ENCODE measurements at places on chromosomes 12 and 14.

- DNase-seq = no peak
Observed at GRCh38 chr12:100189636-100190394, 10.8 kb upstream of the ACTR6 start.

DNA sequence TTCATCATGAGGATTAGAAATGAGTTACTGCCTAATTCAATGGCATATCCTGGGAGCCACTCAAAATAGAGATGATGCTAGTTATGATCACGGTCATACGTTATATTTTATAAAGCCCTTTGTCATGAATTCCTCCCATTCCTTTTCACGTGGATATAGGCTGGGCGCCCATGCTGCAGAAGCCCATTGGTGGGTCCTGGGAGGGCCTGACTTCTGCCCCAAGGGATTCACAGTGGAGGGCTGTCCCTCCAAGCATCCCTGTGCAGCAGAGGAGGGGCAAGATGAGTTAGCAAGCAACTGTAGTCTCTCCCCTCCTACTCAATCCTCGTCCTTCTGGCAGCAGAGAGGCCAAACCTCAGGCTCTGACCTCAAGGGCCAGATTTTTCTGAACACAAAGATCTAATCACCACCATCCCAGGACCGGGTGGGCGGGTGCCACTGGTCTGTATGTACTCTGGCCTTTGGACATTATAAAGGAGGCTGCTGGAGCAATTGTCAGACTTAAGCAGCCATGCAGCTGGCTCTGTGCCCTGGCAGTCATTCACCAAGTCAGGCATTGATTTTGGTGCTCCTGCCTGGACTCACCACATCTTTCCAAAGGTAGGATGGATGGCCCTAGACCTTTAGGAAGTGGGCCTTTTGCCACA, 8.6 kb downstream of the GLTP start:
- peak; percentile 18 for DNase-seq

- DNase-seq = no peak
Observed at GRCh38 chr12:15861404-15861803, 20.8 kb upstream of the STRAP start.

- DNase-seq = no peak
Observed at GRCh38 chr14:77187649-77188012, 6.0 kb downstream of the TMEM63C start.

DNA sequence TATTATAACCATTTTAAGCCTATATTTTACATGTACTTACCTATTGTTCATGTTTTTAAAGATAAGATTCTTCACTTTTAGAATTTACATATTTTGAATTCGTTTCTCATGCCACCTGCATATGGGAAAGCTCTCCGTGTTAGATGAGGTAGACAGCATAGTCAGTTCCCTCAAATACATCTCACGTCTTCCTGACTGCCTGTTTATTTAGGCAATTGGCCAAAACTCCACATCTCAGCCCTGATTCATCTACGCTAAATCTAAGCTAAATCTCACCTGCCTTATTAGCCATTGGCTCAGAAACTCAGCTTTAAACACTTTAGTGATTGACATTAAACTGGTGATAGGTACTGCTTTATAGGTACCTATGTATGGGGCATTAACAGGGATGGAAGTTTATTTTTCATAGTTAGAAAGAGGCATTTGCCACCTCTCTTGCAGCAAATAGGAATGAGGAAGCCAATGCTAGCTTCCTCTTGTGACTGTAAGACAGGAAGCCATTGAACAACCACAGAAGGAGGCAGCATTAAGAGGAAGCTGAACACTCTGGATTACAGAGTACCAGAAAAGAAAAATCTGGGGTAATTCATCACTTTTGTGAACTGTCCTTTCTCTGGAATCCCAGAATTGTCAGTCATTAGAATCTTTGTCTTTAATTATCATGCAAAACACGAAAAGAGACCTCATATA, 111.9 kb downstream of the LRFN5 start:
- DNase-seq = no peak

- DNase-seq = no peak
Observed at GRCh38 chr14:57988445-57988844, 122.6 kb upstream of the SLC35F4 start.
